ENCODE measurements at places on chromosomes 12 and 14.

GRCh38 chr14:101717663-101718490, 43.6 kb upstream of the PPP2R5C start:
- no peak for DNase-seq

- no peak for DNase-seq
Observed at GRCh38 chr12:116813271-116814041, 67.8 kb downstream of the HRK start.

- no peak for DNase-seq
Observed at GRCh38 chr14:79493081-79493645, 718.1 kb downstream of the DIO2 start.

- no peak for DNase-seq
Observed at GRCh38 chr14:34933301-34933700, 49.5 kb upstream of the SRP54 start.

GRCh38 chr14:104437703-104438102, 141.9 kb upstream of the C14orf180 start:
- DNase-seq, result no peak

DNA sequence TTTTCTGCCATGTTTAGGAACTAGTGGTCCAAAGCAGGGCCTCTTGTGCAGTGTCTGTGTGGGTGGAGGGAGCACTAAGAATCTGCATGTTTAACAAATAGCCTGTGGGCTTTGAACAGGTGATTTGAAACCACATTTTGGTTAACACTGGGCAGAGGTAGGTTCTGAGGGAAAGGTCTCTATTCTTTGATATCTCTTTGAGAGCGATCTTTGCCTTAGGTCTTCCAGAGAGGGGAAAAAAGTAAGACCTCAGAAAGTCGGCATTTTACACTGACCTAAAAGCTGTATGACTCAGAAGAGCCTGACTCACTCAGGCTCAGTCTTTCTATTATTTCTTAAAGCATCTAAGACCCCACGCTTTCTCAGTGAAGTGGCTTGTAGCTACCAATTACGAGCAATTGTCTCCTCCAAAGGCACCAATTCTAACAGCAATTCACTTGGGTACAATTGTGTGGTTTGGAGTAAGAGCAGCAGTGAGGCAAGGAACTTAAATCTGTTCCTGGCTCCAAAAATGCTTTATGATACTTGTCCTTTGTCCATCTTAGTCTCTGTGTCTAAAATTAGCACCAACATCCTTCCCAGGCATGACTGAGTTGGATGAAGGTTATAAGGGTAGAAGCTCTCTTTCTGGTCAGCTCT, 8.8 kb downstream of the EIF2B2 start:
- no peak for DNase-seq

DNA sequence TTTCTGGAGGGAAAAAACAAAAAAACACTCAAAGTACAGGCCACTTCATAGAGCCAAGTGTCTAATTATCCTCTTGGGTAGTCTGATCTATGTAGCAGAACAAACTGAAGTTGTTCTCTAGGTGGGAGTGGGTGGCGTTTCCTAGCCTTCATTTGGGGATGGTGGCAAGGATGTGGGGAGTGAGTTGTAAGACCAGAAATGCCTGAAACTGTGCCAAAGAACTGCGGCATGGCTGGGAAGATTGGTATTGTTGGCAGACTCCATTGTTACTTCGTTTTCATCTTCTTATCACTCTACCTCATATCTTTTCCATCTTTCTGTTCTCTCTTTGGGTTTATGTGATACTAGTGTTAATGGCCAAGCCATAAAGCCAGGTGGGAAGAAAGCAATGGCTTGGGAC, 177.3 kb upstream of the DDHD1 start:
- DNase-seq, result no peak

- no peak for DNase-seq
Observed at GRCh38 chr12:2513141-2514037, 281.4 kb upstream of the FKBP4 start.

DNA sequence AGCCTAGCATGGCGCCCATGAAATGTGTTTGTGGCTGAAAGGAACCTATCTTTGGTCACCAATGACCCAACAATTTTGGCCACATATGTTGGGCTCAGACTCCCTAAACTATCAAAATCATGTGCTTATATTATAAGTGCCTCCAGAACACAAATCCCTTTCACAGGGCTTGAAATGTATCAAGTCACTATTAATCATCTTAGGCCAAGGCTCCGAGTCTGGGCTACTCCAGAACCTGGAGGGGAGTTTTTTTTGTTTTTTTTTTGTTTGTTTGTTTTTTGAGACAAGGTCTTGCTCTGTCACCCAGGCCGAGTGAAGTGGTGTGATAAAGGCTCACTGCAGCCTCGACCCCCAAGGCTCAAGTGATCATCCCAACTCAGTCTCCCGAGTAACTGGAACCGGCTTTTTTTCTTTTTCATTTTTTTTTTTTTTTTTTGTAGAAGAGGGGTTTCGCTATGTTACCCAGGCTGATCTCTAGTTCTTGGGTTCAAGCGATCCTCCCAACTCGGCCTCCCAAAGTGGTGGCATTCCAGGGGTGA, 989 bp upstream of the DRAM1 start:
- DNase-seq, result no peak

- DNase-seq, result no peak
Observed at GRCh38 chr12:100544165-100544564, 29.3 kb upstream of the GAS2L3 start.

DNA sequence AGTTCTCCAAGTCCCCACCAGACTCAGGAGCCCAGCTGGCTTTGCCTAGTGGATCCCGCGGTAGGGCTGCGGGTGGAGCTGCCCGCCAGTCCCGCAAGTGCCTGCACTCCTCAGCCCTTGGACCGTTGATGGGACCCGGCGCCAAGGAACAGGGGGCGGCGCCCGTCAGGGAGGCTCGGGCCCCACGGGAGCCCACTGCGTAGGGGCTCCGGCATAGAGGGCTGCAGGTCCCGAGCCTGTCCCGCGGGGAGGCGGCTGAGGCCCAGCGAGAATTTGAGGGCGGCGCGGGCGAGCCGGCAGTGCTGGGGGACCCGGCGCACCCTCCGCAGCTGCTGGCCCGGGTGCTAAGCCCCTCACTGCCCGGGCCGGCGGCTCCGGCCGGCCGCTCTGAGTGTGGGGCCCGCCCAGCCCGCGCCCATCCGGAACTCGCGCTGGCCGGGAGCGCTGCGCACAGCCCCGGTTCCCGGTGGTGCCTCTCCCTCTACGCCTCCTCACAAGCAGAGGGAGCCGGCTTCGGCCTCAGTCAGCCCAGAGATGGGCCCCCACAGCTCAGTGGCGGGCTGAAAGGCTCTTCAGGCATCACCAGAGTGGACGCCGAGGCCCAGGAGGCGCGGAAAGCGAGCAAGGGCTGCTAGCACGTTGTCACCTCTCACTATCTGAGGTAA, 452.4 kb upstream of the LRFN5 start:
- no peak for DNase-seq

GRCh38 chr12:127570793-127571360, 696.1 kb upstream of the TMEM132C start:
- no peak for DNase-seq

- no peak for DNase-seq
Observed at GRCh38 chr14:67485501-67486095, 2.9 kb downstream of the TMEM229B start.

GRCh38 chr14:54532111-54533012, 22.7 kb downstream of the CGRRF1 start:
- no peak for DNase-seq

DNA sequence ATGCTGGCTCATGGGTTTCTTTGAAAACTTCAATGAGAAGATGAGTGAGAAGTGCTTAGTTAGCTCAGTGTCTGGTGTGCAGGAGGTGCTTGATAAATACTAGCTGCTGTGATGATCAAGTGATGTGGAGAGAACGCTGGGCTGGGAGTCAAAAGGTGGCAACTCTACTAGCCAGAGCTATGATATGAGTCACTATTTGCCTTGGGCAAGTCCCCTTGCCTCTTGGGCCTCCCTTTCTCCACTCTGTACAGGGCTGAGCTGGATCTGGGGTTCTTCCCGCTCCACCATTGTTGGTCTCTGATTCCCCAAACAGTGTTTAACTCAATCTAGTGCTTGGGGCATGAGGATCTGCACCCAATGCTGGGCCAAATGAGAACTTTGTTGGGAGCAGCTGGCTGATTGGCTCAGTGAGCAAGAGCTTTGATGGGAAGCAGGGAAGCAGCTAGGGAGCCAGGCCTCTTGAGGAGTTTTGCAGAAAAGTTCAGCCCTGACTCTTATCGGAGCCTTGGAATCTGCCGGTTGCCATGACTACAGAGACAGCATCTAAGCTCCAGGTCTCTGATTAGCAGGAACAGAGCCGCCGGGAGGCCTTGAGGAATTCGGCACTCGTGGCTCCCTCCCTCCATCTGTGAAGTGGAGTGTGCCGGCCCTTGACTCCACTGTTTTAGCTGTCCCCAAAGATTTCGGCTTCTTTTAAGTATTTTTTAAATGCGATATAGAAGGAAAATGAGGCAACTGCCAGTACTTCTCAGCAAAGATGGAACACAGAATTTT, 82.1 kb upstream of the HSPB8 start:
- DNase-seq, result no peak

DNA sequence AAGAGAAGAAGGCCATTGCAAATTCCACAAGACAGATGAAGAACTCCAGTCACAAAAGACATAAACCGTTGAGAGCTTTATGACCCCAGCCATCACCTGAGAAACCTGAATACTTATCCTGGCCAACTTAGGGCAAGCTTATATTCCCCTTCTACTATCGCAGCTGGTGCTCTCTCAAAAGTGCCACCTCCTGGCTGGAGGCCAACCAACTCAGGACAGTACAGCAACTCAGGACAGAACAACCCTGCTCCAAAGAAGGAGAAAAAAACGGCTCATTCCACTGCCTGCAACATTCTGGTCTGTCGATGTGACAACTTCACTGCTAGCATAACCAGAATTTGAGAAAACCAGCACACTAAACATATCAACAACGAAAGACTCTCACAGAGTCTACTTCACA, 9.7 kb upstream of the KRT6B start:
- no peak for DNase-seq

DNA sequence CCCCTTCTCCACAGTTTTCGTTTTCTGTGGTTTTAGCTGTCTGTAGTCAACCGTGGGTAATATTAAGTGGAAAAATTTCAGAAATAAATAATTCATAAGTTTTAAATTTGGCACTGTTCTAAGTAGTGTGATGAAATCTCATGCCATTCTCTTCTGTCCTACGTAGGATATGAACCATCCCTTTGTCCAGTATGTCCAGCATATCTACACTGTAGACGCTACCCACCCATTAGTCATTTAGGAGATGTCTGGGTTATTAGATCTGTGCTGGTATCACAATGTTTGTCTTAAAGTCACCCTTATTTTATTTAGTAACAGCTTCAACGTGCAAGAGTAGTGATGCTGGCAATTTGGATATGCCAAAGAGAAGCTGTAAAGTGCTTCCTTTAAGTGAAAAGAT, 44.7 kb downstream of the ATF7IP start:
- no peak for DNase-seq

DNA sequence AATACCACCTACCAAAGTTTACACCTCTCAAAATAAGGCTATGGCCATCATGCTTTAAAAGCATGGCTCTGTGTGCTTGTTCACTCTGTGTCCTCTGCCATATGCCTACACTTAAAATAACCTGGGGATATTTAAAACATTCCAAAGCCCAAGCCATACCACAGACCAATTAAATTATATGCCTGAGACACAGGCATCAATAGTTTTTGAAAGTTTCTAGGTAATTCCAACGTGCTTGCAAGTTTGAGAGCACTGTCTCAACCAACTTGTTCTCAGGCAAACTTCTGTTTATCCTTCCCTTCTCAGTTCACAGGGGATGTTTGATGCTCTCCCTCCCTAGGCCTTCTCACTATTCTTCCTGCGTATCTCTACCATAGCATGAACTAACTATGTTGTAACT, 3.4 kb upstream of the FRMD6 start:
- DNase-seq, result no peak

GRCh38 chr14:86935241-86935885, 1057.6 kb downstream of the GALC start:
- no peak for DNase-seq

GRCh38 chr12:87439990-87440827, 589.0 kb downstream of the C12orf50 start:
- DNase-seq, result no peak

DNA sequence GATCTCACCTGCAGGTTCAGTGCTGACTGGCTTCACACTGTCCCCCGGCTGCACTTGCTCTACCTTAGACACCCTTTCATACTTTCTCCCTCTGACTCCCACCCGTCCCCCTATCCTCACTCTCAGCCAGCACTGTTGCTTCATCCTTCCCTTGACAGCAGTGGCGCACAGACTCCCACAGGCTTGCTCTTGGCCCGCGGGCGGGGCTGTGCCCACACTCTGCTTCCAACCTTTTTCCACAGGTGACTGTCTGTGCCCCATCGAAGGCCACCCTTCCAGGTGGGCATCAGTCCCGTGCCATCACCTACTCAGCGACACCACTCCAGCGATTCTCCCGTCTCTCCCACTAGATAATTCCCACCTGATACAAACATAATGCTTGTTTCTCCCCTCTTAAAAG, 1.0 kb upstream of the RPS6KL1 start:
- no peak for DNase-seq

DNA sequence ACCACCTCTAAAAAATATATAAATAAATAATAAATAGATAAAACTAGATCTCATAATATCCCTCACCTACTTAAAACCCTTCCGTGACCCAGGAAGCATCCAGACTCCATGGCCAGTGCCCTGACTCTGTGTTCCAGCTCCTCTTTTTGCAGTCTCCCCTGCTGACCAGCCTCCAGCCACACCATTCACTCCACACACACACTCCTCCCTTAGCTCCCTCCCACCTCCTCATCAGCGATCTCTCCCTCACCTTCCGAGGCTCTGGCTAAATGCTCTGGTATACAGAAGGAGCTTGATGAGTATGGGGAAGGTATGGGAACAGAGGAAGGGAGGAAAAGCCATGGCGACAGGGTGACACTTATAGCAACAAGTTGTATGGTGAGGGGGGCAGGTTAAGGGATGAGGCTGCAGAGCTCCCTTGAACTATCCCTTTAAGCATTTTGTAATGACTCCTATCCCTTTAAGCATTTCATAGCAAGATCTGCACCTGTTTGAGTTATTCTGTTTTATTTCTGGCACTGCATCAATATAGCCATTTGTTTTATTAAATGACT, 26.1 kb upstream of the EIF4B start:
- no peak for DNase-seq

DNA sequence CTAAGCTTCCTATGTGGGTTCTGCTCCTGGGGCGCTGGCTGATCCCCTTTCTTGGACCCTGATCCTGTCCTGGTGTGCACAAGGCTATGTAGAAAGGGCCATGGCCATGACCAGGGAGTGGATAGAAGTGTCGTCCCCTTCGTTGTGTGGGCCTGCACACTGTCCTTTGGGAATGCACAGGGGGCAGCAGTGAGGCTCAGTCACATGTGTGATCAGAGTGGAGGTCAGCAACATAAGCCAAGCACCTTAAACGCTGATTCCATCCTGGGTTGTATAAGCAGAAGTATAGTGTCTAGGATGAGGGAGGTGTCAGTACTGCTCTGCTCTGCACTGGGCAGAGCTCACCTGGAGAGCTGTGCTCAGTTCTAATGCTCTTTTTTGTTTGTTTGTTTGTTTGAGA, 48.4 kb downstream of the ESRRB start:
- no peak for DNase-seq

GRCh38 chr12:52193991-52194390, 2.2 kb upstream of the KRT80 start:
- no peak for DNase-seq

- DNase-seq, result no peak
Observed at GRCh38 chr12:89484470-89484869, 40.1 kb downstream of the GALNT4 start.
